T-helper 2 cell (primary cell): ENCODE measurements at places on chromosomes 4 and X.

GRCh38 chrX:67568769-67569168 is 24.9 kb downstream of the AR start:
- DNase-seq: no peak

DNA sequence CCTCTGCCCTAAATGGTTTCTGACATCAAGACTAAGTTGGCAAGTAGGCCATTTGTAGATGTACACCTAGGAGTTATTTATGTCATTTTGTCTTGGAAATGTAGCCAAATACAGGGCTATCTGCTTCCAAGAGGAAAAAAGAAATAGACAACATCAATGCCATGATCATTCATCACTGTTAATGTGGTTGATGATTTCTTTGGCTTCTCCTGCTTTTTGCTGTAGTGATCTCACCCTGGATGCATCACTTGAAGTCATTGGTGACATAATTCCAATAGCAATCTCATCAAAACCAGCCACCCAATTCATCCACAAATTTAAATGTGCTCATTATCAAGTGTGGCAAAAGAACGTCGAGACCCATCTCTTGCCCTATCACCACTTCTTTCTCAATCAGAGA is 222.6 kb upstream of the PPARGC1A start:
- DNase-seq: no peak

DNA sequence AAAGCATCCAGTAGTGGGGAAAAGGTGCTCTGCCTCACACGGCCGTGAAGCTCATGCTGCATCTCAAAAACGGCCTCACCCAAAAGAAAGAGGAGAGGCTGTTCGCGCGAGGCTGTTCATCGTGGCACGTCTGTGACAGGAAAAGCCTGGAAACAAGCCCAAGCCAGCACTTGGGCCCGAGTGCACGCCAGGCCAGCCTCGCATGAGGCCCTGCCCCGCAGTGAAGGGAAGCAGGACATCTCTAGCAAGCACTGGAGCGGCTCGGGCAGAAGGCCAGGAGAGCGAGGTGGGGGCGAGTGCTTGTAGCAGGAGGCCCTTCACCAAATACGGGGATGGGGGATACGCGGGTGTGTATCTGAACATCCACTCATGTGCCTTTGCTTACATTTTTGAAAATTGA is 39.9 kb upstream of the MXD4 start:
- DNase-seq: no peak

GRCh38 chrX:14354521-14354920 is 174.8 kb upstream of the GLRA2 start:
- no peak for DNase-seq

- no peak for DNase-seq
Observed at GRCh38 chr4:3611778-3612177, 79.6 kb upstream of the LRPAP1 start.

GRCh38 chr4:78081541-78081940 is 24.4 kb downstream of the FRAS1 start:
- DNase-seq: no peak

- no peak for DNase-seq
Observed at GRCh38 chrX:133857640-133858269, 127.6 kb downstream of the GPC3 start.

DNA sequence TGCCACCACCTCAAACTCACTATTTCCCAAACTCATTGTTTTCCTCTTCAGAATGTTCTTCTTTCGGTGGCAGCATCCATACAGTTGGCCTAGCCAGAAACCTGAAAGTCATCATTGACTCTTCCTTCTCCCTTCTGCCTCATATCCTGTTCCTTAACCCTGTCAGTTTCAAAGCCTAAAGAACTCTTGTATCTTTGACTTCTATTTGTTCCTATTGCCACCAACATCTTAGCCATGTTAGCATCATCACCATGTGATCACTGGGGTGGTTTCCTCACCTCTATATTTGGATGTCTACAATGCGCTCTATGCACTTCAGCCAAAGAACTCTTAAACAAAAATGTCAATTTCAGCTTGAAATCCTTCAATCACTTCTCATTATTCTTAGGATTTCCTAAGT is 29.0 kb downstream of the DDX60L start:
- no peak for DNase-seq

DNA sequence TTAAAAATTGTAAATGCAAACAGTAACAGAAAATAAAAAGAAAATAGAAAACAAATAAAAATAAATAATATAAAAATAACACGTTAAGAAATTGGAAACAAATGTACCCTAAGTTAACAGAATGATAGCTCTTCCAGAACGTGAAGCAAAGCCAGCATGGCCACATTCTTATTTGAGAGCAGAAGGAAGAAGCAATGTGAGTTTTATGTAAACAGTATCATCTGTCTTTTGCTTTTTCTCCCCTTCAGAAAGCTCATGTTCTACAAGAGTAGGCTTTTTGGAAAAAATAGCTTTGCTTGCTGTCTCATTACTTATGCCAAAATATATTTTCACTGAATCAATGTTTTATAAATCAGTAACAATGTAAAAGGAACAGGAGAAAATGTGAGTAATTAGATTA is 18.7 kb downstream of the NPY2R start:
- DNase-seq: no peak

DNA sequence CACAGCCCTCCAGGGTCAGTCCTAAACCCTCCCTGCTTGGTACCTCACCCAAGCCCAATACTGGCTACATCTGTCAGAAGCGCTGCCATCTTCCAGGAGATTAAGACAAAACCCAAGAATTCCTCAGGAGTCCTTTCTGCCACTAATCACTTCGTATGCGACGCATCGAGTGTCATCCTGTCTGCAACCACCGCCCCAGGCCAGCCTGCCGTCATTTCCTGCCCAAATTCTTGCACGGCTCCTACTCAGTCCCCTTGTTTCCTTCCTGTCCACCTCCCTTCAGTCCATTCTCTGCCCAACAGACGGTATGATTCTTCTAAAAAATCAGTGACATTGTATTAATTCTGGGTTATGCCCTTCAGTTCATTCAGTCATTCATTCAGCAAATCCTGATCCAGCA is 113.6 kb downstream of the NFKB1 start:
- no peak for DNase-seq
